ENCODE measurements at places on chromosomes 4 and X.
A peak's percentile ranks its signal among the peaks of the same experiment; 100 is the strongest.

- no peak for DNase-seq
Observed at GRCh38 chr4:152016303-152016620, 255.5 kb upstream of the GATB start.

GRCh38 chrX:150357790-150358189, 5.3 kb upstream of the MAMLD1 start:
- DNase-seq, result no peak

- DNase-seq, result no peak
Observed at GRCh38 chr4:122701061-122701460, 31.4 kb upstream of the BBS12 start.

DNA sequence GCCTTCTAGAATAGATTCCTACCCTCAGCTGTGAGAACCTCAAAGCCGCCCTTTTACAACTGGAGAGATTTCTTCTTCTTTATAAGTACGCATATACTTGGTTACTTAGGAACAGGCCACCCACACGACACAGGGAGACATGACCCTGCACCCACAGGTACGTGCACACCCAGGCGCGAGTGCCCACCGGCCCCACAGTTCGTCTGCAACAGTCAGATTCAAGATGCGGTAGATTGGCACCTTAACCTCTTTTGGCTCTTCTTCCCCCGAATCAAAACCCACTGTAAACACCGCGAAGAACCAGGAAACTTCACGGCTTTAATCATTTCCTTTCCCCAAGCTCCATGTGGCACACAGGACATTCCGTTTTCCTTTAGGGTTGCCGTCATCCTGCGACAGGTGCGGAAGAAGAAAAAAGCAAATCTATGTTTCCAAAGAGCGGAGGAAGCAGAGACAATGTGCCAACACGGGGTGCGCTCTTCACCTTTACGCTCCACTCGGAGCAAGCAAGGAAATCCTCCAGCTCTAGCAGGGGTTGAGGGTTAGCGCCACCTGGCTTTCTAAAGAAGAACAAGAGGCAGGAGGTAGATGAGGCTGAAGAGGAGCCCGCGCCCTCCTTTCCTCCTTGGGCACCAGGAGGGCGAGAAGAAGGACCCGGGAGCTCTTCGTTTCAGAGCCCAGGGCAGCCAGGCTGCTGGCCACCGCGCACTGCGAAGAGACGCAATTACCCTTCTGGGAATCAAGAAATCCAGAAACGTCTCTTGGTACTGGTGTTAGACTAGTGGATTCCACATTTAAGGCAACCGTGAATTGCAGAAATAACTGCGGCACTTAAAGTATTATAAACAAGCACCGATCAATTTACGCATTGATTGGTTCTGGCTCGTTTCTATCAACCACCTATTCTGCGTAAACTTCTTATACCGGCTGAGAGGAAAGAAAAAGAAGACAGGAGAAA, 35.7 kb downstream of the HAND2 start:
- peak; percentile 83 for DNase-seq

DNA sequence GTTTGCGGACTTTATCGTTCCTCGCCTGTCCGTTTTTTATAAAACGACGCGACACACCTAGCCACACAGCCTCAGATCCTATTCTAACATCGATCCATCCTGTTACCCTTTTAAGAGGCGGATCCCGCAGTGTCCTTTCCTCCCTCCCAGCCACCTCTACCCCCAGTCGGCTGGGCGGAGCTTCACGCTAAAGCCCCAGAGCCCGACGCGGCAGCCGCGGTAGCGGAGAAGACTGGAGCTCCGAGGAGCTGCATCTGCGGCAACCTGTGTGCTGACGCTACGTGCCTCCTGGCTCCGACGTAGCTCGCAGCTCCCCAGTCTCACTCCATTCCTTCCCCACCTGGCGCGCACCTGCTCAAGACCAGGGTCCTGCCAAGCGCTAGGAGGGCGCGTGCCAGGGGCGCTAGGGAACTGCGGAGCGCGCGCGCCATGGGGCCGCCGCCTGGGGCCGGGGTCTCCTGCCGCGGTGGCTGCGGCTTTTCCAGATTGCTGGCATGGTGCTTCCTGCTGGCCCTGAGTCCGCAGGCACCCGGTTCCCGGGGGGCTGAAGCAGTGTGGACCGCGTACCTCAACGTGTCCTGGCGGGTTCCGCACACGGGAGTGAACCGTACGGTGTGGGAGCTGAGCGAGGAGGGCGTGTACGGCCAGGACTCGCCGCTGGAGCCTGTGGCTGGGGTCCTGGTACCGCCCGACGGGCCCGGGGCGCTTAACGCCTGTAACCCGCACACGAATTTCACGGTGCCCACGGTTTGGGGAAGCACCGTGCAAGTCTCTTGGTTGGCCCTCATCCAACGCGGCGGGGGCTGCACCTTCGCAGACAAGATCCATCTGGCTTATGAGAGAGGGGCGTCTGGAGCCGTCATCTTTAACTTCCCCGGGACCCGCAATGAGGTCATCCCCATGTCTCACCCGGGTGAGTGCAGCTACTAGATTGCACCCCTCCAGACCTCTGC, at the start of gene RNF128:
Gene RNF128 (plus strand): TSS at position 217 of the 953 bp plus-strand sequence. CDS start 213 bp downstream, at position 430.
- peak; percentile 78 for DNase-seq

GRCh38 chr4:187865914-187866313, 129.7 kb upstream of the ZFP42 start:
- DNase-seq, result no peak

GRCh38 chr4:7859326-7859725, 80.3 kb downstream of the AFAP1 start:
- DNase-seq, result no peak

GRCh38 chr4:115759231-115759630, 645.8 kb upstream of the NDST4 start:
- no peak for DNase-seq

- no peak for DNase-seq
Observed at GRCh38 chr4:141534985-141535384, 101.4 kb upstream of the IL15 start.

DNA sequence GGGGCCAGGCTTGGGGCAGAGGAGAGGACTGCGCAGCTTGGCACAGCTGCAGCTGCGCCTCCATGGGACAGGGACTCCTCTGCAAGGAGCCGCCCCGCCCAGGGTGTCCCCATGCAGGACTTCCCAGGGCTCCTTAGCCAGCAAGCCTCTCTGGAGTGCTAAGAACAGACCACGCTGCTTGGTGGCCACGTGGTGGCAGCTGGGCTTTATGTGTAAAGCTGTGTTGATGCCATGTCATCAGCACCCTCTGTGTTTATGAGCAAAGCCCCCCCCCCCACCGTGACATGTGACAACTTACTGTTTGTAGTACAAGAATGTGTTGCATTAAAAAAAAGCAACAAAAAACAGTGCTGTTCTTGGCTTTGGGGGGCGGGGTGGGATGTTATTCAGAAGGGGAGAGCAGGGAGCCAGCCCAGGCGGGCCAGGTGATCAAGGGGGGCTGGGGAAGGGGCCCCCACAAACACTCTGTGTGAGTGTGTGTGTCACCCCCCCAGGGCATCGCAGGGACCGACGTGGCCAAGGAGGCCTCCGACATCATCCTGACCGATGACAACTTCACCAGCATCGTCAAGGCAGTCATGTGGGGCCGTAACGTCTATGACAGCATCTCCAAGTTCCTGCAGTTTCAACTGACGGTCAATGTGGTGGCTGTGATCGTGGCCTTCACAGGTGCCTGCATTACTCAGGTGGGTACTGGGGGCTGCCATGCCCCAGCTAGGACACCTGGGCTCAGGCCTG, 40.3 kb downstream of the ATP2B3 start:
- DNase-seq, result no peak

DNA sequence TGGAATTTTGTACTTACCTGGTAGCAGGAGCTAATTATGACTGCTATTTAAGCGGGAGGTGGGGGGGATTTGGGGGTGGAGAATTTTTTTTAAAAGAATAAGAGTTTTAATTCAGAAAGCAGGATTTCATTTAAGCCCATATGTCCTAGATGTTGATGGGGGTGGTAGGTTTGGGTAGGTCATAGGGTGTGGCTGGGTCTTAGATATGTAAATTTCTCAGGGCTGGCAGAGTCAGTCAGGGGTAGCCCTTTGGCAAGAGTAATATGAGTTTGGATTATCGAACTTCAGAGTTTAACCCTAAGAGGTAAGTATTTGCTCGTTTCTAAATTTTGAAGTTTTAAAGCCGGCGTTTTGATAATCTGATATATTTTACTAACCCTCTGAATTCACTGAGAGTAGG, 35.2 kb upstream of the COX18 start:
- DNase-seq, result no peak

DNA sequence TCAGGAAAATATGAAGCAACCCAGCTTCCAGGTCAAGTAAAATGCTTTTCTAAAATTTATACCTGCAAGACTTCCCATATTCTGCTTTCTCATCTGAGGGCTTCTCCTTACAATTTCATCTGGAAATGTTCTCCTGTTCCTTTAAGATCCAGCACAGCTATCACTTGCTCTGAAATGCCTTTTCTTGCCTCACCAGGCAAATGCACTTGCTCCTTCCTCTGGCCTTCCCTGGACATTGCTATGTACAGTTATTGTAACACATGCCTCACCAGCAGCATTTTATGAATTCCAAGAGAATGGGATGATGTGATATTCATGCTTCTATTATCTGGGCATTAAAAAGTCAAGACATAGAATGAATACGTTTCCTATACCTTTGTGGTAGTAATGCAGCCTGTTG, 842.1 kb upstream of the INTU start:
- DNase-seq, result no peak

DNA sequence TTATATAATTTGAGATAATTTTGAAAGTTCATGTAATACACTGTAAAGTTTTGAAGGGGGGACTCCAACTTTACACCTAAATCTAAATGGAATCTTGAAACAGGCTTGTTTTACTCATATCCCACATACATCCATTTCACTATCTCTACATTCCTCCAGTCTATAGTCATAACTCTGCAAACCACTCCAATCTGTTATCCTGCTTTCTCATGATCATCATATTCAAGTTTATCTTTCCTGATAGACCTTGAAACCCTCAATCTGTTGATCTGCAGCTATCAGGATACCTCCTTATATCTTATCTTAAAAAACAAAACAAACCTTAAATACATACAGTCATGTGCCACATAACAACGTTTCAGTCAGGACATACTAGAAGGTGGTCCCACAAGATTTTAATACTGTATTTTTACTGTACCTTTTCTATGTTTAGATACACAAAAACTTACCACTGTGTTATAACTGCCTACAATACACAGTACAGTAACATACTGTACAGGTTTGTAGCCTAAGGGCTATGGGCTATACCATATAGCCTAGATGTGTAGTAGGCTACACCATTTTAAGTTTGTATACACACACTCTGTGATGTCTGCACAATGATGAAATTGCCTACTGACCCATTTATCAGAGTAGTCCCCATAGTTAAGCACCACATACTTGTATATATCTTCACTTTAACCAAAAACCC, 14.0 kb downstream of the CHIC2 start:
- no peak for DNase-seq

Measured in NCI-H1436 (cell line).